Muscle of arm (tissue), 14 donors: ENCODE measurements at places on chromosomes 11 and 22.

DNA sequence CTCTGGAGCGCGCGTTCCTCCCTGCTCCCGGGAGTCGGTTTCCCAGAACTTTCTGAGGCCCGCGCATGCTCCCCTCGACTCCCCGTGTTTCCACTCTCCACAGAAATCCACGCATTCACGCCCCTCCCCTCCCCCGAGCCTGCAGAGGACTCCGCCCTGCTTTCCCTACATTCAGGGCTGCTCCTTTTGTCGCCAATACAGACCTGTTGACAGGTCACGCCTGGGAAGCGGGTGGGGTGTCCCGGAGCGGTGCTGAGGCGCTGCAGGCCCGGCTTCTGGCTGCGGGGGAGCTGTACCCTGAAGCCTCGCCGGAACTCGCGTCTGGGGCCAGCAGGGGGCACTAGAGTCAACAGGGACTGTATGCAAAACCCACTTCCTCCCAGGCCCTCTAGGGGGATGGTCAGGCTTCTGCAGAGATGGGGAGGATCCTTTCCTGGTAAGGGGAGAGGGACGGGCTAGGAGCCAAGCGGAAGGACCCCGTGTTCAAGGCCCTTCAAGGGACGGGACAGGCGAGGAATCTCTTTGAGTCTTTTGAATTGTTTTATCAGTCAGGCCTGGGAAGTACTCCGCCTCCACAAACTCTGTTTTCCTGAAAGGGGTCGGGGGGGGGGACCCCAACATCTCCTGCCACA, at the start of gene PRAME:
PRAME (minus strand) TSS at position 294 of the 632 bp plus-strand sequence. CDS start 2,433 bp downstream, outside the sequence.
- no peak for DNase-seq

- DNase-seq, result no peak
These were observed 127.2 kb upstream of the B3GAT1 start for GRCh38 chr11:134539285-134539684.

- no peak for DNase-seq
These were observed 309.0 kb downstream of the BLID start for GRCh38 chr11:121807051-121807450.

DNA sequence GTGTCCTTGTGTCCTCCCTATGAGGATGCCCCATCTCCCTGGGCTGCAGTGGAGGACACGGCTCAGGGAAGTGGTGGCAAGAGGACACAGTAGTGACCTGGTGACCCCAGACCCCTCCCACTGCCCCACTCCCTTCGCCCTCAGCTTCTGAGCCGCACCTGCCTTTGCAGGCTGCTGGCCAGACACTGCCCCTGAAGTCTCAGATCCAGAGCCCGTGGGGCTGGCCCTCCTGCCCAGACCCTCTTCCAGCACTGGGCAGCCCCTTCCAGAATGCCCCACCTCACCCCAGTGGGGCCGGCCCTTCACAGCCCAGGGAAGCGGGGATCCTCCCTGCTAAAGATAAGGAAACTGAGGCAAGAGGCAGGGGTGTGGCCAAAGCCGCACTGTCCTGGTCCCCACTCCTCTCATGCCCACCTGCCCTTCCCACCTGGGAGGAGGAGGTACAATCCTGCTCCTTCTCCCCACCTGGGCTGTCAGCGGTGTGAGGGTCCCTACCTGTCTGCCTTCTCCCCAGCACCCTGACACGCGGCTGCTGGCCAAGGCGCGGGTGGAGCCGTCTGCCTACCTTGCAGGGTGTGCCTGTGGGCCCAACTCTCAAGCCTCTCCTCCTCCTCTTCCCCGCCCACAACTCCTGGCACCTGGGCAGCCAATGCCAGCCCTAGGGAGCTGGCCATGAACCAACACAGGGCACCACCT, 17.3 kb downstream of the TRPM5 start:
- DNase-seq, result no peak

GRCh38 chr11:121446752-121447156, 5.4 kb upstream of the SORL1 start:
- peak; percentile 30 for DNase-seq
